ENCODE measurements at places on chromosomes 6 and 20.

- no peak for DNase-seq
These were observed 133.1 kb upstream of the COL21A1 start for GRCh38 chr6:56380476-56380875.

- no peak for DNase-seq
These were observed 219.8 kb upstream of the STXBP5 start for GRCh38 chr6:146984251-146984924.

DNA sequence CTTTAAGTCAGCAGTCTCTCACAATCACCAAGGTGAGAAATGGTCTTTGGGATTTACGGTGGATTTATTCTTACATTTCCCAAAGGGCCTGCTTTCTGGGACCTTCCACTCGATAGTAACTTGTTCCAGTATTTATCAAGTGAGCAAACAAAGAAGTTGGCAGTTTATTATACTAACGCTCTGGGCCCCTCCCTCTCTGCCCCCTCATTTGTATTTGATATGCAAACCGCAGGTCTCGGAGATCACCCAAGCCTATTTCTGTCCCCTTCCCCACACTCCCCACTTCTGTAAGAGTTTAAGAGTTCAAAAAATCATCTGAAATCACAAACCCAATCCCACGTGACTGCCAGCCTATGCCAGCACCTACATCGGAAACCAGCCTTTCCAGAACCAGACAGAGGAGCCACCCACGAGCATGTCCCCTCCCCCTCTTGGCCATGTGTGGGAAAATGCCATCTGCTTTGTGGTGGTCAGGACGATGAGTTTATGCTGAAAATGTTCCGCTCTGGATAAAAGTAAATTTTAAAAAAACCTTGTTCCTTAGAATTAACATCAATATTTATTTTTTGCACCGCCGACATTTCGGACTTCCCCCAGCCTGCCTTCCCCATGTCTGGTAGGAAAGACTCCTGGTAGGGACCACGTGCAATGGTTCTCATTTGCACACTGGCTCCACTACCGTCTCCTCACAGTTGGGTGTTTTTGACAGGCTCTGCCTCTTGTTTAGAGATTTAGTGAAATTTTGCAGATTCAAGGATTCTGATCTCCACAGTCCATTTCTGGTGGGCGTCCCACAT, 281.0 kb downstream of the TFAP2C start:
- DNase-seq: no peak

- DNase-seq: no peak
These were observed 5.6 kb upstream of the ANKRD60 start for GRCh38 chr20:58233881-58234528.

DNA sequence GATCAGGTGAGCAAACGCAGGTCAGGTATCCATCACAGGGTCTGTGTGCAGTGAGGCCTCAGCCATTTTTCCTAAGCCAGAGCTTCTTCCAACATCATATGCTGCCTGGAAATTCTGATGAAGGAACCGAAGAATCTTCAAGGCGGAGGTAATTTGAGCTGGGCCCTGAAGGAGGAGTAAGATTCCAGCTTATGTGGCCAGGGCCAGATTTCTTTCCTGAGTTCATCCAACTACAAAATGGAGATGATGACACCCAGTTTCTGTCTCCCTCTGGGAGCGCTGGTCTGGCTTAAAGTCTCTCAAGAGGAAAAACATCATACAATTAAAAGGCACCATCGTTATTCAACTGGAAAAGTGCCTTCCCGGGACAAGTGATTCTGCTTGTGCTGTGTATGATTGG, 6.9 kb upstream of the MANBAL start:
- no peak for DNase-seq

- no peak for DNase-seq
These were observed 20.5 kb upstream of the TIAM2 start for GRCh38 chr6:154974485-154975149.

GRCh38 chr6:11785415-11785773, 6.8 kb upstream of the ADTRP start:
- DNase-seq: no peak

DNA sequence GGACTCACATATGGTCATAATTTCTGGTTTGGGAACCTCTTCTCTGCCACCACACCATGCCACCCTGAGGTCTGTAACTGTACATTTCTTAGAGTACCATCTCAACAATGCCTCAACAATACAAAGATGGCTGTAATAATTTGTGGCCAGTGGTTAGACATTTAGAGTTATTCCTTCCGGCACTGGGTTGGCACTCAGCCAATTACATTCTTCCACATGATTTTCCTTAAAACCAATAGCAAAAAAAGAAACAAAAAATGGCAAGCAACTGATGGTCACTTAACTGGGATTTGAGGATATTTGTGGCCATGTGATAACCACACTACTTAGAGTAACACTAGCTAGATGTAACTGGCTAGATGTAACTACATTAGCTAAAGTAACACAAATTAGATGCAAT, 79.9 kb downstream of the SEL1L2 start:
- no peak for DNase-seq

GRCh38 chr6:65943051-65943450, 236.0 kb upstream of the EYS start:
- no peak for DNase-seq

DNA sequence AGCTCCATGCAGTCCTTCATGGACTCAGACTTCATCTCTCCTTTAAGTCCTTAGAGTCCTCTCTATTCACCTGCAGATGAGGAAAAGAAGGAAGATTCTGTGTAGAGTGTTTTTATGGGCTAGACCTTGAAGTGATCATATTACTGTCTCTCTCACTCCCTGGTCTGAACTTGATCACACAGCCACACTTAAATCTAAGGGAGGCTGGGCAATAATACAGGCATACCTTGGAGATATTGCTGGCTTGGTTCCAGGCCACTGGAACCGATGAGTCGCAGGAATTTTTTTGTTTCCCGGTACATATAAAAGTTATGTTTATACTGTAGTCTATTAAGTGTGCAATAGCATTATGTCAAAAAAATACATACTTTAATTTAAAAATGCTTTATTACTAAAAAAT, 59.2 kb upstream of the FOXO3 start:
- no peak for DNase-seq

- DNase-seq: no peak
These were observed 100.6 kb downstream of the NKAIN2 start for GRCh38 chr6:123904228-123904627.

GRCh38 chr6:160438481-160438880, 90.3 kb downstream of the SLC22A3 start:
- DNase-seq: no peak

DNA sequence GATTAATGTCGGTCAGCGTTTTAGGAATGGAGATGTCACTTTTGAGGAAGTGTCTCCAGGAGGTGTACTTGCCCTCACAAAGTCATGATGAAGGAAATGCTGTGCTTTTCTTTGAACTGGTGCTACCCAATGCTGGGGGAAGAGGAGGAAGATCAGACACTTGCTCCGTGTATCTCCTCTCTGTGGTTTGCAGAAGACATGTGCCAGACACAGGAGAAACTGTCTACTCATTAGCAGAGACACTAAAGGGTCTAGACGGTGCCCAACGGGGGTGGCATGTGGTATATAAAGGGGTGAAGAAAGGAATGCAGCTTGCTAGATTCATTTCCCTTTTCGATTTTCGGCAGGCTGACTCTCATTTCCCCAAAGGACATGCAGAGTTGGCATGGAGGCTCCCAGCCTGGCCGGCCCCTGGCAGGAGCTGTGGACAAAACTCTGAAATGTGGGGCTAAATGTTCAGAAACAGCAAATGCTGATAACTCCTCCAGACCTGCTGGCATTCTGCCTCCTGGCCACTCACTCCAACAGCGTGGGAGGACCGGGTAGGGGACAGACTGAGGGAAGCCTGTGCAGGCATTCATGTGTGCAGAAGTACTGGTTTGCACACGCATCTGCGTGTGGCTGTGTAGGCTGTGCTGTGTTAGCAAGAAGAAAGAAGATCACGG, 59.6 kb upstream of the QKI start:
- DNase-seq: peak; percentile 71

DNA sequence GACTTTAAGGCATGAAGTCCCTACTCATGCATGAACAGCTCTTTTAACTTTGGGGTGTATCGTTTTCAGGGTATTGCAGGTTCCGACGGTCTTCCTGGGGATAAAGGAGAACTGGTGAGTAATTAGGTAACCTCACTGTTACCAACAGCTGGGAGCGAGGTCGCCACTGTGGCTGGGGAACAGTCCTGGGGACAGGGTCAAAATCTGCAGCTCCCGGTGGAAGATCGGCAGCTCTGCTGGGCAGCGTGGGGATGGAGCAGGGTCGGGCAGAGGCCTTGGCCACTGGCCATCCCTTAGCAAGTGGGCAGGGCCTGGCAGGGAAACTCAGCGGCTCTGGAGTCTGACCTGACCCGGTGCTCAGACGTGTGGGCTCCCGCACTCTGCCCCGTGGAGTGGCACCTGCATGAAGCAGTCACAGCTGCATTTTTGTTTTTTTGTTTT, 16.1 kb downstream of the COL9A3 start:
- no peak for DNase-seq
